ENCODE measurements at places on chromosomes 2 and 18.
A peak's percentile ranks its signal among the peaks of the same experiment; 100 is the strongest.

GRCh38 chr18:46402396-46402795, 254.6 kb downstream of the LOXHD1 start:
- DNase-seq, result no peak

DNA sequence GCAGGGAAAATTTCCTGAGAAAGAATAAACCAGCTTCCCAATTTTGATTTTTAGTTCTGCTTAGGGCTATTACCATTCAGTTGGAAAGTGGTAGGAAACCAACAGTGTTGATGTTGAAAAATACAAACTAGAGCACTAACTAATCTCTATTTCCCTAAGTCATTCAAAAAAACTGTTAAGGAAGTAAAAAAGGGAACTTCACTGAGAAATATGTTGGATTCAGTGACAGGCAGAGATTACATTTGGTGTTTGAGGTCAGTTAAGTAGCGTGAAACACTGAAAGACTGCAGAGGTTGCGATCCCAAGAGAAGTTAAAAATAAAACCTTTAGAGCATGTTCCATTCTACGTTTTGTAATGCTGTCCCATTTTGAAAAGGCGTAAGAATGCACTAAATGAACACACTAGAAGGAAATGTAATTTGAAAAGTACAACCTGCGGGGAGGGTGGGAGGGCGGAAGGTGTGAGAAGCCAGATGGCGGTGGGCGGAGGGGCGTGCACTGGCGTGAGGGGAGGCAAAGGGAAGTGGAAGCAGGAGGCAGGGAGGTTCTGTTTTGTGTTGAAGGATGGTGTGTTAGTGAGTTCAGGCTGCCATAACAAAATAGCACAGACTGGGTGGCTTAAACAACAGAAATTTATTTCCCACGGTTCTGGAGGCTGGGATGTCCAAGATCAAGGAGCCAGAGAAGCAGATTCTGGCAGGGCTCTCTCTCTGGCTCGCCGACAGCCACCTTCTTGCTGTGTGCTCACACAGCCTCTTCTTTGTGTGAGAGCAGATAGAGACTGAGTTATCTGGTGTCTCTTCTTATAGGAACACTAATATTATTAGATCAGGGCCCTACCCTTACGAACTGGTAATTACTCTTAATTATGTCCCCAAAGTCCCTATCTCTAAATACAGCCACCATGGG, 94.3 kb upstream of the KCTD1 start:
- DNase-seq, result peak; percentile 66

DNA sequence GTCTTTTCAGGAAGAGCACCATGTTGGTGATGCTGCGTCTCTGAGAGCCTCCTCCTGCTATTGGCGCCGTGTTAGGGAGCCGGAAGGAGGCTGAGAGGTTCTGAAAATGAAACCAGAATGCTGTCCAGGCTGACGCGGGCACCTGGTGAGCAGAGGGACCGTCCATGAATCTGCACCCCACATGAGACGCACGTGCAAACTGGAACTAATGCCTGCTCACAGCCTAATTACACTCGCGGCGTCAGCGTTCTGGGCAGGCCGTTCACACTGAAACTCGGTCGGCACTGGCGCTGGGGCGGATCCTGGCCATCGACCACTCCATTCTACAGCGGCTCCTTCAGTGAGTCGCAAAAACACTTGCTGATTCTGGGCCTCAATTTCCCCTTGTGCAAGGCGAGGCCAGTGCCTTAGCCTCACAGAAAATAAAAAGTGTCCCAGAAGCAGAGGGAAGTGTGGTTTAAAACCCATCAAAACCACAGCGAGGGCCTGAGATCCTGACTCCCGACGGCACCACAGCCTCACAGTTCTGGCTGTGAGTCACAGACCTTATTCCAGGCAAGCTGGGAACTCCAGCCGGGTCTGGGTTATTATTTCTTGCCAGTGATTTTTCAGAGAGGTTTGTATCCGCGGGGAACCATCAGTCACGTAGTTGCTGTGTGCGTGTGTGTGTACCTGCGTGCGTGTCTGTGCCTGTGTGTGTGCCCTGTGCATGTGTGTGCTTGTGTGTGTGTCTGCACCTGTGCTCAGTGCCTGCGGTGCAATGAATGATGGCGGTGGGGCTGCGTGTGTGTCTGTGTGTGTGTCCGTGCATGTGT, 49.1 kb upstream of the CTDP1 start:
- DNase-seq, result peak; percentile 66

- DNase-seq, result no peak
Measured at GRCh38 chr2:2536416-2537056, 205.5 kb upstream of the MYT1L start.

DNA sequence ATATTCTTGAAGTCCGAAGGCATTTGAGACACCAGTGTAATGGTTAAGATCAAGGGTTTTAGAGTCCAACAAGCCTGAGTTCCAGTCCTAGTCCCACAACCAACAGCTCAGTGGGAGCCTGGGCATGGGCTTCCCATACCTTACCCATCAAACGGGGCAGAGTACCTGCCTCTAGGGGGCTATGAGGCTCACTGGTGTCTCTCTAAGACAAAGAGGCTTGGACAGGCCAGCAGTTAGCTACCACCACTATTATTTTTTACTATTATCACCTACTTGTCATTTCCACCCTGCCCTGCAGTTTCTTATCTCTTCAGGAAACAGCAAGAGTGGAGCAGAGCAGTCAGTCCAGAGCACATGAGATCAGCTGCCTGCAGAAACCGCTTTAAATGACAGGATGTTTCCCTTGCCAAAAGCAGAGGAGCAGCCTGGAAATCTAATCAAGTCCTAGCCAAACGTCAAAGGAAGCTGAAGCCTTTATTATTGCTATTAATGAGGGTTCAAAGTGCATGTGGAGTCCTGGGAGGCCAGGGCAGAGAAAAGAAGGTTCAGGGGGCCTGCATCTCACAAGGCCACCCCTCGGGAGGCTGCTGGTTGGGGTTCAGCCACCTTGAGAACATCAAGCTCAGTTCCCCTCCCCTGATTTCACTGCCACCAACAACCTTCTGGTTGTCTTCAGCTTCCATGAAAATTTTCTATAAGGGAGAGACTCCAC, 66.6 kb downstream of the STPG4 start:
- DNase-seq, result no peak

DNA sequence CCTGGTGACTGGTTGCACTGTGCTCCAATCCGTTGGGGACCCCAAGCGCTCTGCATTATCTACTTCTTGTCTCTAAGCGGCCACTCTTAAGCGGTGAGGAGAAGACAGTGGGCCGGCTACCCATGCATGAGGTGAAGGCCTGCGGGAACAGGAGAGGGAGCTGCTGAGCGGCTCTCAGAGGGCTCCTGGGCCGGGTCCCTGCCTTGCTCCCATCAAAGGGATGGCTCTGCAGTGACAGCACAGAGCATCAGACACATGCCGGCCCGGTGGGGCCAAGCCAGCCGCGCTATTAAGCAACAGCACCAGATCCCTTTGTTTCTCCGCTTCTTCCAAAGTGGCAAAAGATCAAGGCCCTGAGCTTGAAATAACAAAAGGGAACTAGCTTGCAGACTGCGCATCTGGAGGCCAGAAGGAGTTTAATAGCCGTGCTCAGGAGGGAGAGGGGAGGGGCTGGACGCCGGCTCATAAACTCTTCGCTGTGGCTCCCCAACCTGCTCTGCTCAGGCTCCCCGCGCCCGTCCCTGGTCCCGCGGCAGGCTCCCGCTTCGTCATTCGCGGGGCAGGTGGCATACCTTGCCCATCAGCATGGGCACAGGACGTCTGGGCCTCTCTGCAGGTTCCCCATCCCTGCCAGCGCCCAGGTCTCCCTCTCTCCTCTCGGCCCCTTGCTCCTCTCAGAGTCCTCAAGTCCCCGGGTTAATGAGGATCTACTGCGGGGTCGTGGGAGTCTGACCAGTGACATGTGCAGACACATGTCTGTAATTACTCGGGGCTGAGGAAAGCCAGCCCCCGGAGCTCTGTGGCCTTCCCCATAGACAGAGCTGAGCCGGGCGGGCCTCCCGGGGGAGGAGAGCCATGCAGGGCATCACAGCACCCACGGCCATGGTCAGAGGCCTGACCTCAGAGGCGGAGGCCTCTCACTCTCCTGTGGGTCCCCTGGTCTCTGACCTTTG, 96.7 kb downstream of the ASB1 start:
- DNase-seq, result peak; percentile 19

- peak; percentile 90 for DNase-seq
Measured at GRCh38 chr2:85578243-85579180, 1.1 kb downstream of the VAMP8 start.

- DNase-seq, result peak; percentile 81
Measured at GRCh38 chr2:68412127-68412819, 47.2 kb downstream of the PLEK start.

DNA sequence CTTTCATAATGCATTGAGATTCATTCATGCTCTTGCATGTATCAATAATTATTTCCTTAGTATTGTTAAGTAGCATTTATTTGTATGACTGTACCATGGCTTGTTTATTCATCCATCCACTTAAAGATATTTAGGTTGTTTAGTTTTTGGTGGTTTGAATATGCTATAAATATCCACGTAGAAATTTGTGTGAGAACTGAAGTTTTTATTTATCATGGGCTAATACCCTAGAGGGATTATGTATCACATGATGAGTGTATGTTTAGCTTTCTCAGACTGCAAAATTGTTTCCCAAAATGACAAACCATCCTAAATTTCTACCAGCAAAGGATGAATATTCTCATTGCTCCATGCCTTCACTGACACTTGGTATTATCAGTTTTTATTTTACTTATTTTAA, 55.2 kb downstream of the CSRNP3 start:
- no peak for DNase-seq

GRCh38 chr2:108640731-108641130, 78.6 kb upstream of the RANBP2 start:
- DNase-seq, result peak; percentile 50

DNA sequence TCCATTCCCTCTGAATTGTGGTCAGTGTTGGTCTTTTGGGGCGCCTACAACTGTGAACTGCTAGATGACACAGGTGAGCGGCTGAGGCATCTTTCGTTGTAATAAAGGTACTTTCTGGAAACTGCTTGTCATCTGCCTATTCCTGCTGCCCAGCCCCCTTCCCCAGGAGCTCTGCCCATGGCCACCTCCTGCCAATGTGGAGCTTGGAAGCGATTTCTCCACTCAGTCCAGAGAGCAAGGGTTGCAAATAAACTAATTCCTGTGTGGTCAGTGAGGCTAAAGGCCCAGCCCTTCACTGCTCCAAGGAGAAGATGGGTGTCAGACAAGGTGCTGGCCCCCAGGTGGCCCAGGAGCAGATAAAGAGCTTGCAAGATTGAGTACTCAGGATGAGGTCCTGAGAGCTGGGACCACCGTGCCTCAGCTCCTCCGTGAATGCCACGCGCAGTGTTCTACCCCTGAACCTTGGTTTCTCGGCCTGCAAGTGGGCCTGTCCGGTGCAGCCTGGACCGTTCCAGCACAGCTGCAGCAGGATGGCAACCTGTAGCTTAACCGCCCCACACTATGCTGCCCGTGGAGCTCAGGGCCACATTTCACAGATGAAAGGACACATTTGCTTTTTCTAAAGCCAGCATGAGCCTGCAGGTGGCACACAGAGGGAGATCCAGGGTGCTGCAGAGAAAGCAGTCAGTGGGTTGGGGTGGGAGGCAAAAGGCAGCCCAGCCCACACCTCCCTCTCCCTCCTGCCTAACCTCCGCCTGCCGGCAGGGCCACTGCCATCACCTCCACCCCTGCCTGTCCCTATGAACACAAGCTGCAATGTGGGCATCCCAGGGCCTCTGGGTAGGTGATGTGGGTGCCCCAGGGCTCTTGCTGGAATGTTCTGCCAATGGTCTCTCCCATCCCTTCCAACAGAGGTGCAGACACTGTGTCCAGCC, 78.7 kb upstream of the OTOF start:
- DNase-seq, result no peak

DNA sequence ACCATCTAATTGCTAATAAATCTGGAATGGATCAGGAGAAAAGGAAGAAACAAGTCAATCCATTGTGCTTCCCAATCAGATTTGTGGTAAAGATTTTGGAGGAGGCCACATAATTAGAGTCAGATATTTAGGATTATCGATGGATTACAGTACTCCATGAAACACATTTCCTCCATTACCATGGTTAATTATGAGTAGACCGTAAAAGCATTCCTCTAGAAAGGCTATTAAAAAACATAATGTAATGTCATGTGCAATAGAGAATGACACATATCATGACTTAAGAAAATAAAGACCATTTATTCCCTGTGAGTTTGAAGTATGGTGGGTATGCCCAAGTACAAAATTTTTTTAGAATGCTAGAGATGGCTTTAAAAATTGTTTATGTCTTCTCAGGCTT, 96.1 kb downstream of the ITGA4 start:
- DNase-seq, result no peak

DNA sequence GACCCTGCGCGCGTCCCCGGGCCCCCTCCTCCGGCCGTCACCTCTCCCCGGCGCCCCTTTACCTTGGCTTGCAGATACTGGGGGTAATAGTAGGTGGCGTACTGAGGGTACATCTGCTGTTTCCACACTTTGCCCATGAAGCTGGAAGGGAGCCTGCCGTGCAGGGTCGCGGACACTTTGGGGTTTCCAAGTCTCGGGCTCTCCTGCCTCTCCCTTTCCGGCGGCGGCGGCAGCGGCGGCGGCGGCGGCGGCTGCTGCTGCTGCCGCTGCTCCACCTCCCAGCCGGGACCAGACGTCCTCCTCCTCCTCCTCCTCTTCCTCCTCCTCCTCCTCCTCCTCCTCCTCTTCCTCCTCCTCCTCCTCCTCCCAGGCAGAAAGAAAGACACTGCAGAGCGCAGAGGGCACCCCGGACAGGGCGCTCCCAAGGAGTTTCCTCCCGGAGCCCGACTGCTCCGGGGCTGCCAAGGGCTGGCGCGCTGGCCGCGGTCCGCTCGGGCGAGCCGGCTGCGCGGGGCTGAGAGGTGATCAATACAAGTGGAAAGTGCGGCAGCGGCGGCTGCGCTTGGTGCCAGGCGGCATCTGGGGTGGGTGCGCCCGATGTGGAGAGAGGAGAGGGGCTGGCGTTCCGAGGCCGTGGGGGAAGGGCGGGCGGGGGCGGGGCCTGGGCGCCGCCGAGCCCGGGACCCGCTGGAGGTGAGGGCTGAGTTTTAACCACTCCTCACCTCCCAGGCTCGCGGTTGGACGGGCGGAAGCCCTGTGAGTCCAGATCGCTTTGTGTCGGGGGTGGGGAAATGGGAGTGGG, at the start of gene RBMS1:
TSS of gene RBMS1 (minus strand) at position 581 of the 802 bp plus-strand sequence. CDS start at position 137, 444 bp downstream.
- DNase-seq, result peak; percentile 40

DNA sequence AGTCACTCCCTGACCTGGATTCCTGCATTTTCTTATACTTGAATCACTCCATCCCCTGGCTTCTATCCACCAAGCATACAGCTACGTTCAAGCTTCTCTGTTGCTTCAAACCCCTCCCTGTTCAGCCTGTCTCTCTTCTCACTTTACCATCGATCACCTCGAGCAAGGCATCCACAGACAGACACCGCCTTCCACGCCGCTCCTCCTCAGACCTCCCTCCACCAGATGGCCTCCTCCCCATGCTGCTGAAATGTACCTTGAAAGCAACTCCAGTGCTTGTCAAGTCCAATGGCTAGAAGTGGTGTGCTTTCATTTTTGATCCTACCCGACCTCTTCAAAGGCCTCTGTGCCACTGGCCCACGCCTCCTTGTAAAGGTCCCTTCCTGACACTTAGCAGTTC, 131.3 kb upstream of the ACAA2 start:
- DNase-seq, result no peak

DNA sequence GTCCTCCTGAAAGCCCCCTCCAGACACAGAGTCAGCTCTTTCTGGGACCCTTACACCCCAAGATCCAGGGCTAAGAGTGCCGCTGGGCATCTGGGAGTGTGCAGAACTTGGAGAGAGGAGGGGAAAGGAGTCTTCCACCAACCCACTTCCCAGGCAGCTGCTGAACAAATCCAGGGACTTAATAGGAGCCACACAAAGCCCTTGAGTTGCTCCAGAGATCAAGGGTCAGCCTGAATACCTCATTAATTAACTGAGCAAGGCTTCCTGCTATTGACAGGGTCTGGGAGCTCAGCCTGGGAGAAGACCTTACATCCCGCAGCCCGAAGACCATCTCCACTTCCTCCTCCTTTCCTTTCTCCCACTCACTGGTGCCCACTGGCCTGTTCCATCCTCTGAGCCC, 108.3 kb downstream of the CELF4 start:
- DNase-seq, result no peak
